ENCODE measurements at places on chromosomes 6 and 20.
A peak's percentile ranks its signal among the peaks of the same experiment; 100 is the strongest.

GRCh38 chr20:1423625-1424106 lies 30.8 kb upstream of the FKBP1A start:
- DNase-seq: no peak

DNA sequence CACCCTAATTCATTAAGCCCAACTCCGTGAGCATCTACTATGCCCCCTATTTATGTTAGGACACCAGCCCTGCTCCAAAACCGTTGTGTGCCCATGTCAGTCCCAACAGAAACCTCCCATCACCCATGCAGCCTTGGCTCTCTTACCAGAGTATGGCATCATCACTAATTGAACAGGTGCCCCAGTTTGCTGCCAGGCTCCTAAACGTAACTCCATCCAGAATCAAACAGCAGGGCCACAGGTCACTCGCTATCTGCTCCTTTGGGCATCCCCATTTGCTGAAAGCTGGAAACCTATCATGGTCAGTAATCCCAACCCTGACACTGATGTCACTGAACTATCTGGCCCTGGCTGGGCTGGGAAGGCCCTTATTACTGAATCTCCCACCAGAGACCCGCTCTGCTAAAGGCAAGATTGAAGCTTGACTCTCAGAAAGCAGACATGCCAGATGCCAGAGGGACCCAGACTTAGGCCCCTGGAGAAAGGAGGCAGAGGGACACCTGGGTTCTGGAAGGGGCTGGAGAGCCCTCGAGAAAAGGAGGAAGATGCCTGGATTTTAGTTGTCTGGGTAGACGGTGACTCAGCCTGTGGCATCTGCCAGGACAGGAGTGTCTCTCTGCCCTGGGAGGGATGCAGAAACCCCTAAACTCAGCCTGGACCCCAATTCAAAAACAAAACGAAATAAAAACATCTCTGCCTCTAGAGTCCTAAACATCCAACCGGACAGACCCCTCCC lies 14.0 kb downstream of the MUCL3 start:
- DNase-seq: no peak

- DNase-seq: no peak
Observed at GRCh38 chr6:131083687-131084086, 20.6 kb upstream of the EPB41L2 start.

DNA sequence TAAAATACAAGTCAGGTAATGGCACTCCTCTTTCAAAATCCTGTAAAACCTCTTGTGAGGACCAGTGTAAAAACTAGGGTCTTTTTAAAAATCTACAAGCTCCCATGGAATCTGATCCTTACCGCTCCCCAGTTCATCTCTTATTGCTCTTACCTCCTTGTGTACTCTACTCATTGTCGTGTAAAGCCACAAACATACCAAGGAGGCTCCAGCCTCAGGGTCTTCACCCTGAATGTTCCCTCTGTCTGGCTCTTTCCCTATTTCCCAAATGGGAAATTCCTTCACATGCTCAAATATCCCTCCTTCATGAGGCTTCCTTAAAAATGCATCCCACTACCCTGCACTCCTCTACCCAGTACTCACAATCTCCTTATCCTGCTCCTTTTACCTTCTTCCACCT lies 67.1 kb downstream of the TASP1 start:
- DNase-seq: no peak

GRCh38 chr6:121617388-121617787 lies 181.9 kb downstream of the GJA1 start:
- DNase-seq: no peak

DNA sequence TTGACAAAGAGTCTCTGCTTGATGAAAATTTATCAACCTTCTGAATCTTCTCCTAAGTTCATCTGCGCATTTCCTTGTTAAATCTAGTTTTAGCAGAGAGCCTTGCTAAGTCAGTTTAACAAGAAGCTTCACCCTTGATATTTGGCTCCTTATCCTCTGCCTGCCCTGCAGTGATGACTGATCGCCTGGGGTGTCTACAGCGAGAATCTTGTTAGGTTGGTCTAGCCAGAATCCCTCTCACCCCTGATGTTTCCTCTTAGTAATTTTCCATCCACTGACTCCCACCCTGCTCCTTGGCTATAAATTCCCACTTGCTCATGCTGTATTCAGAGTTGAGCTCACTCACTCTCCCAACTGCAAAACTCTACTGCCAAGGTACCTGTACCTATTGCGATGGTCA lies 114.1 kb downstream of the TENT5A start:
- DNase-seq: no peak

DNA sequence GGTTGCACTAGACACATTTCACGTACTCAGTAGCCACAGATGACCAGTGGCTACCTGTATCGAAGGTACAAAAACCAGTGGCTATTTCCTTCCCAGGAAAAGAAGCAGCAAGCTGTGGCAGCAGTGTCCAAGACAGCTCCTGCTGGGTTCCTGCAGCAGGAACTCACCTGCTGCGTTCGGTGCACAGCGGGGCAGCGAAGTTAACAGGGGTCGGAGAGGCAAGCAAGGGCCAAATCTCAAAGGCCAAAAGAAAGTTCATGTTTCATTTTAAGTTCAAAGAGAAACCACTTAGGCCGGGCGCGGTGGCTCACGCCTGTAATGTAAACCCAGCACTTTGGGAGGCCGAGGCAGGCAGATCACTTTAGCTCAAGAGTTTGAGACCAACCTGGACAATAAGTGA lies 26.9 kb downstream of the ASIP start:
- no peak for DNase-seq

- no peak for DNase-seq
Observed at GRCh38 chr6:6795393-6795792, 206.9 kb downstream of the LY86 start.

- DNase-seq: no peak
Observed at GRCh38 chr20:47118641-47119040, 224.0 kb downstream of the EYA2 start.

- DNase-seq: peak; percentile 67
Observed at GRCh38 chr6:153312634-153313033, 181.6 kb upstream of the RGS17 start.

DNA sequence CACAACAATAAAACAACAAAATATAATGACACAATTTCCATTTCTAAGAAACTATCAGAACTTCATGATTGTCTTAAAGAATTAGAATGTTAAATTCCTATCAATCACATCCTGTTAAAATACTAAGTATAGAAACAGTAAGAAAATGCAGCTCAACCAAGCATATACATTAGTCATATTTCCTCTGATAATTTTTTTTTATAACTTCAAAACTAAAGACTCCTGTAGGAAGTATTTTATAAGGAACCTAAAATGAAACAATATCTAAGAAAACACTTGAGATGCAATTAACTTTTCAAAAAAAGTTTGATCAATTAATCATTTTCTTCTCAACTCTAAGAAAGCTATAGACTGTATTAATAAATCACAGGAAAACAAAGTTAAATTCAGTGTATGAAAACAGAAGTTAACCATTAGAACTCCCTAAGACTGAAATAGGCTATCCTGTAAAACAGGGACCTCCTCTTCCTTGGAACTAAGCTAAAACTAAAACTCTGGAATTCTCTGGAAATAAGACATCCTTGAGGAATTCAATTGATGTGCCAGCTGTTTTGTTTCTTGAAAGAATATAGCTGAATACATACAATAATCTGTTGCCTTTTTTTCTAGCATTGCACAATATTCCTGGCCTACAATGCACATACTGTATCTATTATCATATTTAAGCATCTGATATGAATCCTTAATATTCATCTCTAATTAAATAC lies 19.8 kb downstream of the FKBP5 start:
- no peak for DNase-seq

DNA sequence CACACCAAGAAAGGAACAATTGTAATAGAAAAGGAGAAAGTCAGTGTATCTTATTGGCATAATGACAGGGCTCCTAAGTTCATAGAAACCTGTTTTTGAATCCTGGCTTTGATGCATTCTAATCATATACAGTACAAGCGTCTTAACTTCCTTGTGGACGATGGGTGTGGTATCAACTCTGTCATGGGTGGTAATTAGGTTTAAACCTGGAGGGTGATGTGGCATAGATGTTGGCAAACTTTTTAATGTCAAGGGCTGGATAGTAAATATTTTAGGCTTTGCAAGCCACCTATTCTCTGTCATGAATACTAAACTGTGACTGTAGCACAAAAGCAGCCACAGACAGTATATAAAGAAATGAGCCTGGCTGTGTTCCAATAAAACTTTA lies 138.7 kb upstream of the EDN1 start:
- no peak for DNase-seq

- no peak for DNase-seq
Observed at GRCh38 chr6:14415452-14415851, 297.9 kb downstream of the CD83 start.

DNA sequence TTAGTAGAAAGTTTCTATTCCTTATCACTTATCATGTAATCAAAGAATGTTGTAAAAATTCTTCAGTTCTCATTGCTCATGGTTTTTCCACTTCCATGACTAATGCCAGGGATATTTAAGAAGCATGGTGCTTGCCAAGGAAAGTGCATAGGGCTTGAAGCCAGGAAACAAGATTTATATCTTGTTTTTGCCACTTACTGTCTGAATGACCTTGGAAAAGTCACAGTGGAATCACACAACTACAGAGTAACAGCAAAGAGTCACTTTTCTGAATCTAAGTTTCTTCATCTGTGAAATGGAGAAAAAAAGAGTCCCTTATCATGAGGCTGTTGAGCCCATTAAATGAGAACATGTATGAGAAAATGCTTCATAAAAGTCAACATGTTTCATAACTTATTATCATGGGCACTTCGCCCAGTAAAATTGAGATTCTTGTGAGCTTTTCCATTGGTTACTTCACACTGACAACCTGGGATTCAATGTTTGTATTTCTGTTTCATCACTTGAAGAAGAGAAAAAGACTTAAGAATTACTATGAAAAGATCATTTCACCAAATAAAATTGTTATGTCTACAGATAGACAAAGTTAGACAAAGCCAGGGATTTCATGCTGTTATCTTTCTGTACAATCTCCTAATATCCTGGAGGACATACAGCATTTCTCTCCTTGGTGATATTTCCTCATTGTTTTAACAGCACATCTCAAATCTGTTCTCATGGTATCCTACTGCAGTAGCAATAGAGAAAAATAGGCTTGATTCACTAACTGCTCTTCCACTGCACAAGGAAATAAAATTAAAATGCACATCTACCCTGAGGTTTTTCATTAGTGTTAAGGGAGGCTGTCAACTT lies 7.6 kb upstream of the BMP5 start:
- no peak for DNase-seq

- no peak for DNase-seq
Observed at GRCh38 chr20:47274401-47275108, 81.9 kb downstream of the ZMYND8 start.

DNA sequence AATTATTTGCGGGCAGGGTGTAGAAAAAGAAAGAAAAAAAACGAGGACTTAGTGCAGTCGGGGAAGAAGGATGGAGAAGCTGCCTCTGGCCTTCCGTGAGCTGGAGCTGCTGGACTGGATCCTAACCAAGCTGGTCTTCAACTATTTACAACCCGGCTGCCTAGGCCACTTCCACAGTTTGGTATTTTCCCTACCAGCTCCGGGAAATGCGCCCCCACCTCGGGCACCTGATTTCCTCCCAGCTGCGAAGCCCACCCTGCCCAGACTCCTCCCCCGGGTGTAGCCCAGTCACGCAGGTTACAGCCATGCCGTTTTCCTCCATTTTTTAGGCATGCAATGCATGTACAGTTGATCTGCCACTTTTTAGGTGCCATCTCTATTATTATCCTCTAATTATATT lies 21.2 kb downstream of the THEMIS start:
- peak; percentile 39 for DNase-seq

DNA sequence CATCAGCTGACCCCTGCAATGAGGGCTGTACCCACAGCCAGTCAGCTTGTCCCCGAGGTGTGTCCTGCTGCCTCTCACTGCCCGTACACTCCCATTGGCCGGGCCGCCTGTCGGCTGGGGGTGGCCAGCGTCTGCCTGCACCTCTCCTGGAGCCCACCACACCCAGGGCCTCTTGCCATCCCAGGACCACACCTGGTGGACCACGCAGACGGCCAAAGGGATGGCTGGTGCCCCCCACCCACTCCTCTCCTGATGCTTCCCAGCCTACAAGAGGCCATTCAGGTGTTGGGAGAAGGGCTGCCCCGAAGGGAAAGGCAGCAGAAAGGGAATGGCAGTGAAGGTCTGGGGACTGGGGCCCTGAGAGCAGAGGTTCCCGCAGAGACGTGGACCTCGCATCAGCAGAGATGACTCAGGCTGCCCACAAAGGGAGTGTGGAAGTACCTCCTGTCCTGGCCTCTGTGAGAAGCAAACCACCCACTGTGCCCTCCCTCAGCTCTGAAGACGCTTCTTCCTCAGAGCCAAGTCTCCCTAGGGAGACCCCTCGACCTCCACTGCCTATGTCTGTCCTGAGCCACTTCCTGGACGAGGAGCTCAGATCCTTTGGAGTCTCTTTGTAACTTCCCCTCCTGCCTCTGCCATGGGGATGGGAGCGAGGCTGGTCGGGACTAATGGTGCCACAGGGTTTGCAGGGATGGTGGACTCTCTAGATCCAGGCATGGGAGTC lies 60.9 kb downstream of the PYGB start:
- DNase-seq: no peak

GRCh38 chr6:111727041-111727440 lies 121.4 kb upstream of the TRAF3IP2 start:
- DNase-seq: no peak

GRCh38 chr6:2763876-2764540 lies 1.2 kb upstream of the WRNIP1 start:
- no peak for DNase-seq

DNA sequence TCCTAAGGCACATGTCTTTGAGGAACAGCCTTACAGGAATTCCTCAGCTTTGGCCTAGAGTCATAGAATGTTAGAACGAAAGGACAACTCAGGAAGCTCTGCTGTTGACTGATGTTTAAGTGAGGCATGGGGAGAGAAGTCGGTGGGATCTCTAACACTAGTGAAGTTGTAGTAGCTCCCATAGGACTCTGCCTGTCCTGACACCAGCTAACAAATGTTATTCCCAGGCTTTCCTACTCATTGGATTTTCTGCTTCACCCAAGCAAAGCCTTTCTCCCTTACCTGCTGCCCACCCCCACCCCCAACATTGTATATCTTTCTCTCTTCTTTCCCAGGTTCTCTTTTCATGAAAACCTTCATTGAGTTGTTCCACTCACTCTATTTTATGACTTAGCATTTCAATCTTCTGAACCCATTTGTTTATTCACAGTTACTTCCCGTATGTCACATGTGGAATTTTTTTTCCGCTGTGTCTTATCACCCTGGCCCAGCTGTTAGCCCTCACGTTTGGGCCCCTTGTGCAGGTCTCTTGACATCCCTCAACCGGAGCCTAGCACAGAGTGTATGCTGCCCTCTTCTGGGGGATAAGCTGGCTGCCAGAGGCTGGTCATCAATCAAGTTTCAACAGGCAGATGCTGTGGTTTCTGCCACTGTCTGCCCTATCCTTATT lies 39.2 kb upstream of the RNF8 start:
- no peak for DNase-seq

DNA sequence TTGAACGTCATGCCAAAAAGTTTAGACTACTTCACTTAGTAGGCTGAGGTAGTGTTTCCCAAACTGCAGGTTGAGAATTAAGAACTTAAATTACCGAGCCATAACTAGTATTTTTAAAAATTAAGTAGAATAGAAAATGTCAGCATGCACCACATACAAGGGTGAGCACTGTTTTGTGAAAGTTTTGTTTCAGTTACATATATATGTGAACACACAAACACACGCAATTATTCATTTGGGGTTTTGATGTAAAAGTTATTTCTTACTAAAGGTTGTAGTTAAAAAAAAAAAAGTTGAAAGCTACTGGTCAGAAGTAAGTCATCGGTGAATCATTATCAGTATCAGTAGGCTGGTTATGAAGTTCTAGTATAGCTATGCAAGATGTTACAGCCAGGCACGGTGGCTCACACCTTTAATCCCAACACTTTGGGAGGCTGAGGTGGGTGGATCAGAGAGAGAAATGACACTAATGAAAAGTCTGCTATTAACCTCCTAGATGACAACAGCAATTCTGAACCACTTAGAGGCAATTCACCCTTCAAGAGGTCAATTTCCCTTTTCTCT lies 24.1 kb downstream of the FASTKD5 start:
- DNase-seq: no peak

Data from ureter (tissue), 1 donor.